ENCODE measurements at places on chromosomes 2 and 18.

GRCh38 chr2:126253669-126254068 lies 402.3 kb upstream of the GYPC start:
- no peak for DNase-seq

DNA sequence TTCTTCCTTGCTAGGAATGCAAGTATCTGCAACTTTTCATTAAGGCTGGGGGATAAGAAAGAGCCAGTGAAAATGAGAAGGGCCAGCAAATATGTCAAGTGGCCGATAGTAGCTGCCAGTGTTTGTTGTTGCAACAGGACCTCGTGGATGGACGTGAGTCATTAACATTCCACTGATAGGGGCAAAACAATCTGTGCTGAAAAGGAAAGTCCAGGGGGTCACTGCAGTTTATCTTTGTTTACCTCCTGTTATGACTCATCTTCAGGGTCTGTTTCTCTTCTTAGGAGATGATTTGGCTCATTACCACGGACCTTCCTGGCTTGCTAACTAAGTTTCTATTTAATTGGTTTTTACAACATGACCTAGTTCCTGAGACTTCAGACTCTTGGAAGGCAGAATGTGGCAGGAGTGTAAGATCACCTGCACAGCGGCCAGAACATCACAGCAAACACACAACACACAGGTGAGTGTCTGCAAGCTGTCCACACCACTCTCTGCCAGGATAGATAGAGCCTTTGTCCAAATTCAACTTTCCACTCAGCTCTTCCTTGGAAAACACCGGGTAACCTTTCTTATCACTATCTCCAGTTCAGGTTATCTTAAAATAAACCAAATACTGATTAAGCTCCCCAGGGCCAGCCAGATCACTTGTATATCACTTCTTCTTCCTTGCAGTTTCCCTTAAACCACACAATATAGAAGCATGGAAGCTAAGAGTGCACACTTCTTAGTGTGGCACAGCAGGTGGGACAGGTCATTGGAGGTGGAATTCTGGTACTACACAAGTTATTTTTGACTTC lies 157.5 kb upstream of the LMAN1 start:
- DNase-seq: no peak

DNA sequence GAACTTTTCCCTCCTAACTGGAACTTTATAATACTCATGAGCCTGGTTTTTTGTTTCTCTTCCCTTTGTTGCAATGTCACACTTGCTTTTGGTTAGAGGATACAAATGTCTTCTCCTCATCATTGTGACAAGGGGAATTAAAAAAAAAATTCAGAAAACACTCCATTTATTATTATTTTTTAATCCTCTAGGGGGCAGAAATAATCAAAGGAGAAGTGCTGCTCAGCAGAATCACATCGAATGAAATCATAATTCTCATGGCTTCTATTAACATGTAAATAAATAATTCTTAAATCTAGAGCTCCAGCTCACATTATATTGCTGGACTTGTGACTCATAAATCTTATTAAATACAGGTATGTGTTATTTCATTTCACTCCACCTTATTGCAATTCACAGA lies 273.8 kb downstream of the TRIB2 start:
- DNase-seq: no peak

DNA sequence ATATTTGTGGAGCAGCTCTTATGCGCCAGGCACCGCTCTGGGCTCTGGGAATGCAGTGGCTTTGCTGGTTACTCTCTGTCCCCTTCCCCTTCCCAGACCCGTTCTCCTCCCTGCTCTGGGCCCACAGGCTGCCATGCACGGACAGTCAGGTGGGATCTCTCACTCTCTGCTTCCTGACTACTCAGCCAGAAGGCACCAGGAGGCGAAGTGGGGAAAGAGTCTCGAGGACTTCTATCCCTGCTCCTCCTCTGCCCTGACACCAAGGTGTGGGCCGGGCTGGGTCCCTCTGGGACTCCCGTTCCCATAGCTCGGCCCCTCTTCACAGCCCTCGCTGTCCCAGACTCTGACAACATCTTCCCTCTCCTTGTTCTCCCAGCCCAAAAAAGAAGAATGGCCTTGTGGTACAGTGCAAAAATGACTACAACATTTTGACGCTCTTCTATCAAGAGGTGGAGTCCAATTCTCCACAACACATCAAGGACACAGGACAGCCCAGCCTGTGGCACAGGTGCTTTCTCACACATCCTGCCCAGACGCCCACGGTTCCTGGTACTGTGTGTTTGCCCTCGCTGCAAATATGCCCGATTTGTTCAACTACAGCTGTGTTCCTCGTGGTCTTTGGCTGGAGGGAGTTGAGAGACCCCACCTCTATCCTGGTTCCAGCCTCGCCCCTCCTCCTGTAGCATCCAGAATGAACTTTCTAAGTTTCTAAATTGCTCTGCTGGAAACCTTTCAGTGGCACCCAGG lies 14.0 kb upstream of the DUSP2 start:
- no peak for DNase-seq

DNA sequence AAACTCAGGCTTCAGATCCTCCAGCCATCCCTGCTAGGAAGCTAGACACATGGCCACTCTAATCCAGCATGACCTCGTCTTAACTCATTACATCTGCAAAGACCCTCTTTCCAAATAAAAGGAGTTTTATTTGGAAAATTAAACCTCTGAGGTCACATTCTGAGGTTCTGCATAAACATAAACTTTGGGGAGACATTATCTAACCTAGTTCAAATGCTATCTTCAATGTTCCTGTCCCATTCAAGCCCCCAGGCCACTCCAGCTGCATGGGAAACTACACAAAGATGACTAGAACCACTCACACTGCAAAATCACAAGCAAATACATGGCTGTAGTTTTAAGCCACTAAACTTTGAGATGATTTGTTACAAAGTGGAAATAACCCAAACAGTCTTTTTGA lies 99.0 kb upstream of the RNF152 start:
- no peak for DNase-seq

- no peak for DNase-seq
Observed at GRCh38 chr18:7514796-7515440, 52.2 kb upstream of the PTPRM start.

DNA sequence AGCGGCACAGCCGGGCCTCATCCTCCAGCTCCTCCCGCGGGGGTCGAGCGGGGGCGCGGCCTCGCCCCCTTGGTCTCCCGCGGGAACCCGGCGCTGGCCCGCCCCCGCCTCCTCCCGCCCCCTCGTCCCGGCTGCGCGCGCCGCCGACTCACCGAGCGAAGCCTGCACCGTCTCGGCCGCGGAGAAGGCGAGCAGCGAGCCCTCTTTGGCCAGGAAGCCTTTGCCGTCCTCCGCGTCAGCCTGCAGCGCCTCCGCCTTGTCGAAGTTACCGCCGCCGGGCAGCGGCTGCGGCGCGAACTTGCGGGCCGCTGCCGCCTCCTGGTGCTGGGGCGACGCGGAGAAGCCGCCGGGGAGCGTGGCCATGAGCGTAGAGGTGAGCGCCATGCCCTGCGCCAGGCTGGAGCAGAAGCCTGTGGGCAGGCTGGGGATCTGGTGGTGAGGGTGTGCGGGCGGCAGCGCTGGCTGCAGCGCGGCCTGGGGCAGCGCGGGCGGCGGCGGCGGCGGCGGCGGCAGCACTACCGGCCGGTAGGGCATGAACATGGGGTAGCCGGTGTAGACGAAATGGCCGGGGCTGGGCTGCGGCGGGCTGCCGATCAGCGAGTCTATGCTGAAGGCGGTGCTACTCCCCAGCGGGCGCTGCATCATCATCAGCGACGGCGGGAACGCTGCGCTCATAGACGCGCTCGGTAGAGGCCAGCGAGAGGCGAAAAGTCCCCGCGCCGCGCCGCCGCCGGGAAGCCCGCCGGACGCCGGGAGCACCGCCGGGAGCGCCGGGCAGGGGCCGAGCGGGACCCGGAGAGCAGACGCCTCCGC lies 683 bp downstream of the GBX2 start:
- DNase-seq: no peak

DNA sequence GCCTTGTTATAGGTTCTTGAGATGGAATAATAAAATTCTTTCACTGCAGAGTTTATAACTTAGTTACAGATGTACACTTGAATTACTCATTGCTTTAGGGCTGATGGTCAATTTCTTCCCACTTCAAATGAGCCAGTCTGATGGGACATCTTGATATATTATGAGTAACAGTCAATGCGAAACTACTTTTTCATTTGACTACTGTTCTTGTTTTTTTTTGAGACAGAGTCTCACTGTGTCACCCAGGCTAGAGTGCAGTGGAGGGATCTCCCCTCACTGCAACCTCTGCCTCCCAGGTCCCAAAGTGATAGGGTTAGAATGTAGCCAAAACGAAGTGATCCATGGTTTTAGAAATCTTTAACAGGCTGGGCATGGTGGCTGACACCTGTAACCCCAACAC lies 57.1 kb downstream of the ST3GAL5 start:
- no peak for DNase-seq

GRCh38 chr2:223008162-223008561 lies 43.8 kb upstream of the KCNE4 start:
- DNase-seq: no peak

DNA sequence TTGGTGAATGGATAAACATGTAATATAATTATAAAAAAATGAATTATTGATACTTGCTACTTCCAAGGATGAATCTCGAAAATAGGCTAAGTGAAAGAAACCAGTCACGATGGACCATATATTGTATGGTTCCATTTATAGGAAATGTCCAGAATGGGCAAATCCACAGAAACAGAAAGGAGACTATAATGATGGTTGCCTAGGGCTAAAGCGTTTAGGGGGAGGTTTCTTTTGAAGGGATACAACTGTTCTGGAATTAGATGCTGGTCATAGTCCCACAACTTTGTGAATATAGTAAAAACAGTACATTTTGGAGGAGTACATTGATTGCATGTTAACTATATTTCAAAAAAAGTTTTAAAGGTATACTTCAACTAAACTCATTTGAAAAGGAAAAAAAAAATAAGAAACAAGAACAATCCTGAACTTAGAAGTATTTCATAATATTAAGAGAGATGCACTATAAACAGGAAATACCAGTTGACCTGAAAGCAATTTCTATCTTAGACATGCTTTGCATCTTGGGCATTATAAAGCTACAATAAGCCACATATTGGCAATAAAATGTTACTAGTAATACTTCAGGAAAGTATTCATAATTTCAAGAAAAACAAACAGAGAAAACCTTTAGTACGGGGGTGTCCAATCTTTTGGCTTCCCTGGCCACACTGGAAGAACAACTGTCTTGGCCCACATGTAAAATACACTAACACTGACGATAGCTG lies 130.0 kb downstream of the C2orf74 start:
- no peak for DNase-seq

DNA sequence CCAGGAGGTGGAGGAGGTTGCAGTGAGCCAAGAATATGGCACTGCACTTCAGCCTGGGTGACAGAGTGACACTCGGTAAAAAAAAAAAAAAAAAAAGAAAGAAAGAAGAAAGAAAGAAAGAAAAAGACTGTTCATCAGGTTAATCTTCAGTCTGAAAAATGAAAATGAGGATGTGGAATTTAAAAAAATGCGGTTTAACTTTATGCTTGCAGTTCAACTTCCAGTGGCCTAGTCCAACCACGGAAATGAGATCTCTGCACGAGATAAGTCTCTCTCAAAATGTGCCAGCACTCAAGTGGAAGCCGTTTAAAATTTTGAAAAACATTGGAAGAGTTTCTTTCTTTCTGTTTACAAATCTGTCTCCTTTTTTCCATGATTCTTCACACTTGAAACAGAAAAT lies 112.1 kb downstream of the DOCK10 start:
- no peak for DNase-seq
